Dermis microvascular lymphatic vessel endothelial cell (primary cell): ENCODE measurements at places on chromosomes 3 and 15. TPM values are rescaled to one million over a fixed set of nuclear protein-coding genes. Genes with fewer than 3 reads are reported as not detected.

The CCR5 gene
- total RNA-seq = not detected in 2 replicates

The VEPH1 gene
- 5.3 and 9.5 TPM in 2 replicates for total RNA-seq

The CLDN11 gene
- total RNA-seq = 77.5 and 185 TPM in 2 replicates

The GXYLT2 gene
- 0.13 TPM in 2 replicates for total RNA-seq

The POLR2M gene
- total RNA-seq = 212 and 471 TPM in 2 replicates

The SNX33 gene
- 8.6 and 17.2 TPM in 2 replicates for total RNA-seq

The MCF2L2 gene
- total RNA-seq = 0.25 and 0.26 TPM in 2 replicates

The KIF7 gene
- 0.64 and 1.0 TPM in 2 replicates for total RNA-seq

The LRRC31 gene
- not detected in 2 replicates for total RNA-seq

The PDIA3 gene
- total RNA-seq = 114 and 146 TPM in 2 replicates

The B3GNT5 gene
- 25.2 and 36.5 TPM in 2 replicates for total RNA-seq

The ENTPD3 gene
- 0.13 TPM in 1 of 2 replicates, not detected in the other for total RNA-seq

The SLITRK3 gene
- total RNA-seq = not detected in 2 replicates

The CCDC54 gene
- total RNA-seq = not detected in 2 replicates

The BFSP2 gene
- total RNA-seq = not detected in 2 replicates

The LNP1 gene
- 0.63 and 0.77 TPM in 2 replicates for total RNA-seq

The FRMD4B gene
- 67.8 and 122 TPM in 2 replicates for total RNA-seq

The ANKRD34C gene
- not detected in 2 replicates for total RNA-seq

The REC114 gene
- not detected in 2 replicates for total RNA-seq

The CYP1A2 gene
- under 0.01 TPM in 2 replicates for total RNA-seq

The CYP8B1 gene
- not detected in 2 replicates for total RNA-seq
